ENCODE measurements at places on chromosomes 2 and 18.
A peak's percentile ranks its signal among the peaks of the same experiment; 100 is the strongest.

DNA sequence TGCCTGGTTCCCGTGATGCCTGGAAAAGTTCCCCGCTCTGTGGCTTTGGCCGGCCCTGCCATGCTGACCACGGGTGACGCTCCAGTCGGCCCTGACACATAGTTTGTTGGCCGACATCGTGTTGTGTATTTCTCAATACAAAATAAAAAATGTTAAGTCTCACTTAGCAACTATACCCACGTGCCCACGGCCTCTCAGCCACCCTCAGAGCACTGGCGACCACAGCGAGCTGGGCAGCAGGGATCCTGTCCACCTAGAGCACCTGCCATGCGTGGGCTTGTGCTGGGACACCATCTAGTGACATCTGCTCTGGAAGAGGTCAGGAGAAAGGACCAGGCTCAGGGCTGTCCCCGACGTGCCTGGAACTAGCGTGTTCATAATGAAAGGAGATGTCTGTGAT lies 261.7 kb downstream of the HDAC4 start:
- DNase-seq: no peak

DNA sequence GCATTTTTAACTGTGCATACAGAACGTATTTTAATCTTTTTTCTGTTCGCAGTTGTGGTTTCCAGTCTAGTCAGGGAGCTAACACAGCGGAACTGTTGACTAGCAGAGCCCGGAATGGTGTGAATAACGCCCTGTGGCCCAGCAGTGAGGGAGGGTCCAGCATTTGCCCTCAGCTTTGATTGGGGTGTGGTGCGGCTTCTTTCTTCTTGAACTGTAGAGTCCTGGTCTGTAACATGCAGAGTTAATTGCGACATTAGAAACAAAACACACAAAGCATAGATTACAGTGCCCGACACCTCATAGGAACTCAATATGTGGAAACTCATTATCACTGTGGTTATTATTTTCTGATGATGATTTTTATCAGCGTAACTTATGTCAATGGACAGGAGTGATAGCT lies 253.6 kb downstream of the SOX11 start:
- DNase-seq: no peak

GRCh38 chr2:237557633-237558015 lies 8.8 kb upstream of the PRLH start:
- no peak for DNase-seq

- DNase-seq: no peak
Measured at GRCh38 chr2:134819334-134819733, 19.1 kb upstream of the ACMSD start.

GRCh38 chr18:74831571-74832250 lies 234.0 kb downstream of the ZNF407 start:
- no peak for DNase-seq

DNA sequence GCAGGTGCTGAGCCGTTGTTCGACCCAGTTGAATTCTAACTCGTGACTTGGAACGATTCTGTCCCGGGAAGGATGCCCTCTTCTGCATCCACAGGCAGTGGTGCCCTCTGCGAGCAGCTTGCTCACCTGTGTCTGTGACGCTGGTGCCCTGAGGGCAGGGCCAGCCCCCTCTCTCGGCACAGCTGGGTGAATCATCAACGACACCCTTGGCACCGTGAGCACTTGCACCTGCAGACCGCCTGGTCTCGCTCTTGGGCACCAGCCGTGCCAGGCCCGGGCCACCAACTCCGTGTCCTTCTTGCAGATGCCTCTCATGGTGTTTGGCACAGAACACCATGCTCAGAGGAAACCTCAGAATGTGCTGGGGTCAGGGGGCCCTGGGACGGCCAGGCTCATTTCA lies 75.0 kb downstream of the SLC66A2 start:
- no peak for DNase-seq

GRCh38 chr2:237205043-237205541 lies 119.4 kb downstream of the COPS8 start:
- DNase-seq: no peak

DNA sequence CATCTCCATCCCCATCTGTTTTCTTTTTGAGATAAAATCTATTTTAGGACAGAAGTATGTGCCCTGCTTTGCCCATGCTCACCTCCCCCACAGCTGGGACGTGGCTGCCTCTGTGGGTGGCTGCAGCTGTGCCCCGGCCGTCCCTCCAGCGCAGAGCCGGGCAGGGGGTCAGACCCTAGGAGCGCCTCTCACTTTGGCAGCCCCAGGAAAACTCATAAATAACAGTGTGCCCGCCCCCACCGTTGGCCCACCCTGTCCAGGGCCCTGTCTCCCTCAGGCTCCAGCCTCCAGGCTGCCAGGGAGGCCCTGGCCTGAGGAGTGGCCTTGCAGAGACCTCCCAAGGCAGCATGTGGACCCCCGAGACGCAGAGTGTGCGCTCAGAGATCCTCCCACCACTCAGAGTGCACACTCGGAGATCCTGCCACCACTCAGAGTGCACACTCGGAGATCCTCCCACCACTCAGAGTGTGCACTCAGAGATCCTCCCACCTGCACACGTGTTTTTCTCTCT lies 178.1 kb downstream of the TWIST2 start:
- no peak for DNase-seq

DNA sequence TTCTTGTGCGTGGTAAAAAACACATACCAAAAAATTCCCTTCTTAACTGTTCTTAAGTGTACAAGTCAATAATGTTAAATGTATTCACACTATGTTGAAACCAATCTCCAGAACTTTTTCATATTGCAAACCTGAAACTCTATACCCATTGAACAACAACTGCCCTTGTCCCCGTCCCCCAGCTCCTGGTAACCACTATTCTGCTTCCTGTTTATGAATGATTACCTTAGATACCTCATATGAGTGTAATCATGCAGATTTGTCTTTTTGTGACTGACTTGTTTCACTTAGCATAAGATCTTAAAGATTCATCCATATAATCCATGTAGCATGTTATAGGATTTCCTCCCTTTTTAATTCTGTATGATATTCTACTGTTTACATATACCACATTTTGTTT lies 59.9 kb downstream of the NAT8 start:
- DNase-seq: no peak

DNA sequence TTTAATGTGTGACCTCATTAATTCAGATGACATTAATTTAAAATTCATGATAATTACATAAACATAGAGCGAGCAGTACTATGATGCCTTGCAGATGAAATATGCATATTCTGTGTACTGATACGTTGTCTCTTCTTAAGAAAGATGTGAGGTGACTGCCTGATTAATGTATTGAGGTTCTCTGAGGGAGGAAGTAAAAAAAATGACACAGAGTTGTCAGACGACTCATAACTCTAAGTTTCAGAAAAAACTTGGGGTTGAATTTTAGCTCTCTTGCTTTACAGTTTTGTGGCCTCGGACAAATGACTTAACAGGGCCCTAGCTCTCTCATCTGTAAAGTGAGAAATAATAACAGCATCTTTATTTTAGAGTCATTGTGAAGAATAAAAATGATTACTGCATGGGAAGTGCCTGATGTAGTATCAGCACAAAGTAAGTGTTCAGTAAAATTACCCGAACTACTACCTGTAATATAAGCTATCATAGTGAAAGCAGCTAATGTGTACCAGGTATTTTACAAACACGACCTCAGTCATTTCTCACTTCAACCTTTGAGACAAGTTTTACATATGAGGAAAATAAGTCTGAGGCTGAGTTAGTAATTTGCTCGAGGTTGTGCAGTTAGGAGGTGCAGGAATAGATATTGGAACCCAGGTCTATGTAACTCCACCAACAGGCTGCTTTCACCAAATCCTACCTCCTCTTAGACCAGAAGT lies 65.3 kb downstream of the ALK start:
- DNase-seq: no peak

- DNase-seq: no peak
Measured at GRCh38 chr18:54035927-54036326, 188.5 kb downstream of the MBD2 start.

- no peak for DNase-seq
Measured at GRCh38 chr2:220847589-220847988, 724.5 kb downstream of the EPHA4 start.

- DNase-seq: no peak
Measured at GRCh38 chr18:69400976-69401225, 213 bp downstream of the DOK6 start.

GRCh38 chr2:232376260-232376659 lies 2.3 kb upstream of the ALPP start:
- DNase-seq: no peak

DNA sequence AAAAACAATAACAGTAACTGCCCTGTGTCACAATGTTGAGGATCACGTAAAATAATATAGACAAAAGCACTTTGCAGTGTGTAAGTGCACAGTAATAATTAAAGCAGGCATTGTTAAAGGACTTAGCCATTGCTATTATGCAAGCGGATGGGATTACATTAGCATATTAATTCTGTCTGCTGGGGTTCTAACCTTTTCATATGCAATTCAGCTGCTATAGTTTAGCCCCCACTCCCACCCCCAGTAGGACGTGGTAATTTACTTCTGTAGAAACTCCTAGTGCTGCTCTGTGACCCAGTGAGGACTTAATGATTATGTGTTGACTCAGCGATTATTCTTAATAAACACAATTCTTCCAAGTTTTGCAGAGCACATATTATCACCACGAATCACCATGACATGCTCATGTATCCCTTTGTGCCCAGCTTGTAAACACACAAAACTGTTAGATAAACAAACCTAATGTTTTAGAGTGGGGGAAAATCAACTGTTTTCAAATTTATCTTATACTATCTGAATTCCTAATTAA lies 5.1 kb upstream of the ADAM23 start:
- DNase-seq: no peak

DNA sequence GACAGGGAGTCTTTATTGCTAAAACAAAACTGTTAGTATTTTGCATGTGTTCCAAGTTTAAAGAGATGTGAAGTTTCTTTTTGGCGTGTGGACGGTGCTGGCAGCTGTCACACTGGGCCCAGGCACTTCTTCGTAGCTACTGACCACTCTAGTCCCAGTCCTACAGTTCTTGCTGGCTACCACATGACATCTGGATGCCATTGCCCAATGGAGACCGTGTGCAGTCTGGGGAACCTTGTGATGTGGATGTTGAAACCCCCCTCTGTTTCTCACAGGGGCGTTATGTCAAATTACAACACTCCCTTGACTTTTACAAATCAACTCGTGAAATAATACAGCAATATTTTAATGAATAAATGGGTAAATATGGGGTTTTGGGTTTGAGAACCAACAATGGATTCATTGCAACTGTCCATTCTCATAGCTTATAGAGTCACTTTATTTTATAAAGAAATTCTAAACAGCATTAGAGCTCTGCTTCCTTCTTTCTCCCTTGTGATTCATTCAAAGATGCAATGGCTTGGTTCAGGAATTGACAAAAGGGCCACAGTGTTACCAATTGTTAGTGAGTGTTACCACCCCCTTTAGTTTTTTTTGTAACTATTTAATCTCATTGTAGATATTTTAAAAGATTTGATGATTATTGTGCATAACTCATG lies 1.2 kb downstream of the GPD2 start:
- DNase-seq: no peak

- DNase-seq: no peak
Measured at GRCh38 chr18:12885500-12885899, 1.5 kb upstream of the PTPN2 start.

- DNase-seq: no peak
Measured at GRCh38 chr2:233369897-233370685, 15.8 kb downstream of the DGKD start.

- DNase-seq: no peak
Measured at GRCh38 chr2:54432251-54433015, 23.7 kb upstream of the SPTBN1 start.

GRCh38 chr2:170248574-170249393 lies 70.8 kb downstream of the MYO3B start:
- no peak for DNase-seq

GRCh38 chr2:216694082-216694825 lies 1.1 kb downstream of the IGFBP5 start:
- peak; percentile 71 for DNase-seq

DNA sequence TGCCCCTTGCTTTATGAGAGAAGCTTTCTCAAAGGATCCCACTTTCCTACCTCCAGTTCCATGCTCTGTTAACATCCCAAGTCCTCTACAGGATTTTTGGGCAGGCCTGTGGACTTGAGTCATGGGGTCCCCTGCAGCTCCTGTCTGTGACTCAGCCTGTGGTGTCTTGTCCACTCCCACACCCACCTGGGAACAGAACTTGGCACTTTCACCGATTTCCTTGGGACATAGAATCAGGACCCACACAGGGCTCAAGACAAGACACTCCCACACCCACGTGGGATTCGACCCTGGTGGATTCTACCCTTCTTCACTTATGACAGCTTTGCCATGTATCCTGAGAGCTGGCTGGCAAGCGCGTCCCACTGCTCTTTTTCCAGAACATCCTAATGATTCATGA lies 30.7 kb upstream of the HDAC4 start:
- DNase-seq: no peak

Measured in SK-N-DZ (cell line).